Effector CD4-positive, alpha-beta T cell (primary cell): ENCODE measurements at places on chromosomes 4 and X.

GRCh38 chr4:99991741-99992140 lies 41.7 kb upstream of the H2AZ1 start:
- no peak for DNase-seq

- no peak for DNase-seq
These were observed 5.7 kb downstream of the ZNF280C start for GRCh38 chrX:130263016-130263415.

GRCh38 chrX:33205321-33205720 lies 6.0 kb downstream of the DMD start:
- no peak for DNase-seq

DNA sequence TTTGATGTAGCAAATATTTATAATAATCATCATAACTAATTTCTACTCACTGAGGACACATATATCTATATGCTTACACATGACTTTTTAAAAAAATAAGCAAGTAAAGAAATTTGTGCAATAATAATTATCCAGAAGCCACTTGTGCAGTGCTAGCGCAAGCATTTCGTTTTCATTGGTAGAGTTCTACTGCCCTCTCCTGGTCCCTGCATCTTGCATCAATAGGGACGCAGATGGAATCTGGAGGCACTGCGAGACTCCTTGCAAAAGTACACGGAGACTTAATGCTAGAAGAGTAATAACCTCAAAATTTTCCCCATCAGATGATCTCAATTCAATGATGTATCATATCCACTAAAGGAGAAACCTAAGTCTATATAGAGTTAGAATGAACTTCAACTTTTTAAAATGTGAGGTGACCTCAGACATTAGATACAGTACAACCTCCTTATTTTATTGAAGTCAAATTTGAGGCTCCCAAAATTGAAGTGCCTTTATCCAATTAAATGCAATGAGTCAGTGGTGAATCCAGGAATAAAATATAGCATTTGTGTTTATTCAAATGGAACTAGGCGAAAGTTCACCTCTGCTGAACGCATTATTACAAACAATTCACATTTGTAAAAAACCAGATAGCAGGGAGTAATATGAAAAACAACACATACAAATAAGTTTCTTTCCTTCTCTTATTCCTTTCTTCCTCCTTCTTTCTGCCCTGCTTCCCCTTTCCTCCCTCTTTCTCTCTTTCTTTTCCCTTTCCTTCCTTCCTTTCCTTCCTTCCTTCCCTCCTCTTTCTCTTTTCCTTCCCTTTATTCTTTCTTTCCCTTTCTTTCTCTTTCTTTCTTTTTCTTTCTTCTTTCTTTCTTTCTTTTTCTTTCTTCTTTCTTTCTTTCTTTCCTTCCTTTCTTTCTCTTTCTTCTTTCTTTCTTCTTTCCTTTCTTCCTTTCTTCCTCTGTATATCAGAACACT lies 450.0 kb downstream of the ANKRD50 start:
- peak; percentile 13 for DNase-seq

GRCh38 chrX:154300816-154301215 lies 5.2 kb downstream of the TKTL1 start:
- DNase-seq: no peak

GRCh38 chr4:17875402-17876070 lies 64.8 kb downstream of the NCAPG start:
- DNase-seq: no peak

DNA sequence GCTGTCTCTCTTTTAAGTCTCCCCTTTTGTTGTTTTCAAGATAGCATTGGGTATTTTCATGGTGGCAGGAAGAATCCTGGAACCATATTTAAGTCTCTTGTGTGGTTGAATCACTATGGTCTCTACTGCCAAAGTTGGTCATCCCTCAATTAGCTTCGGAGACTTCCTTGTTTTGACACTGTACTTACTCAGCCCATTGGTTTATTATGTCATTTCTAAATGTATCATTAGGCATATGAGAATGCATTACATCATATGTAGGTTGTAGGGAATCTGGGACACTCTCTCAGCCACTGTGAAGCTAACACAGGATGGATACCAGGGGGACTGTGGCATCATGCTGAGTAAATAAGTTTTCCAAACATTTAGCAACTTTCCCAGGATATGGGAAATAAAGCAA lies 211.8 kb downstream of the DTHD1 start:
- no peak for DNase-seq

GRCh38 chrX:13689741-13690211 lies 848 bp downstream of the RAB9A start:
- DNase-seq: no peak

GRCh38 chrX:3609810-3610209 lies 103.6 kb downstream of the PRKX start:
- DNase-seq: no peak

- no peak for DNase-seq
These were observed 219.2 kb upstream of the RASGEF1B start for GRCh38 chr4:81690871-81691270.

GRCh38 chr4:68324519-68325262 lies 25.2 kb downstream of the YTHDC1 start:
- no peak for DNase-seq

DNA sequence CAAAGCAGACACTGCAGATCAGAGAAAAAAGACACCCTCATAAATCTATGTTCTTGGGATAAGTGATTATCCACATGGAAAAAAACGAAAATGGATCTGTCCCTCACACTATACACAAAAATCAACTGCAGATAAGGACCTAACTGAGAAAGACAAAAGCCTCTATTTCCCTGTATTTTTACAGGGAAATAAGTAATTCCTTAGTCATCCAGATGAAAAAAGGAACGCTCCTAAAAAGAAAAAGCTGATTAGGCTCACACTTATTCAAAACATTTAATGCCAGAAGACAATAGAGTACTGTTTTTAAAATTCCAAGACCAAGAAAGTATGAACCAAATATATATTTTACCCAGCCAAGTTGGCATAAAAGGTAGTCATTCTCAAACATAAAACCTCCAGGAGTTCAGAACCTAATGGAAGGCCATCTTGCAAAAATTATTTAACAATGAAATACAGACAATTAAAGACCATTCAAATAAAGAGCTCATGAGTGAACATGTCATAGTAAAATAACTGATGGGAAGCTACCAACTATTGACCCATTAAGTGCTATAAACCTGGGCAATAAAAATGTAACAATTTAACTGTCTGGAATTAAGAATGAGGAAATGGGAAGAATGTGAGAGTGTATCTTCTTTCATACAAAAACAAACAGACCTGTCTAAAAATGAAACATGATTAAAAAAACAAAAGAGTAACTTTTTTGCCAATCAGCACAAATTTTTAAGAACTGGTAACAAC lies 20.4 kb downstream of the PAPSS1 start:
- DNase-seq: no peak

DNA sequence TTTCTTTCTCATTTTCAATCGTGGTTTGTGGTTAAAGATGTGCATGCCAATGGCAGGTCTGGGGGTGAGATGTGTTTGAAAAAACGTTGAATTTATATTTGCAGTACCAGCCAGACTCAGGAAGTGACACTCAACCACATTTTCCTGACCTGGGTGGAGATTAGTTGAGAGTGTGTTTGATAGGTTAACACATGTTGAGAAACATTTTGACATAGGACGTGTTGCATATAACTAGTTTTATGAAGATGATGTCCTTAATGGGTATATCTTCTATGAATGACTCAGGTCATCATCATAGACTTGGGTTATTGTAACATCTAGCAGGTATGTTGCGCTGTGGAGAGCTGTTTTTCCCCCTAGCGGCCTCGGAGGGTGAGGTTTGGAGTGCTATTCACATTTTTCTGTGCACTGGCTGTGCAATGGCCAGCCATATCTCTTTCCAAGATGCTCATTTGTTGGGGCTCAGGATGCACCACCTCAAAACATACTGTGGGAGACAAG lies 21.7 kb upstream of the CD38 start:
- DNase-seq: peak; percentile 61

DNA sequence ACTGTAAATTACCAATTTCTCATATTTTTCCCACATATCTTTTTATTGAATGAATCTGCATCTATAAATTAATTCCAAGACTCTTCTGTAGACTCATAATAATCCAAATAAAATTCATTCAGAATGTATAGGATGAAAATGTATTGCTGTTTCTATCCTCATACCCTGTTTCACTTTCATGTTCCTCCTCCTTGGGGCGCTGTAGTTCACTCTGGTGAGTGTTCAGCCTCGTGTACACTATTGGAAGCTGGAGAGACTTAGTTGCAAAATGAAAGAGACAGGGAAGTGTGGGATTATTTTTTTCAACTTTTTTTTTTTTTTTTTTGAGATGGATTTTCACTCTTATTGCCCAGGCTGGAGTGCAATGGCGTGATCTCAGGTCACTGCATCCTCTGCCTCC lies 296.1 kb downstream of the TLL1 start:
- DNase-seq: no peak

GRCh38 chrX:149074398-149074797 lies 430.7 kb downstream of the IDS start:
- no peak for DNase-seq

DNA sequence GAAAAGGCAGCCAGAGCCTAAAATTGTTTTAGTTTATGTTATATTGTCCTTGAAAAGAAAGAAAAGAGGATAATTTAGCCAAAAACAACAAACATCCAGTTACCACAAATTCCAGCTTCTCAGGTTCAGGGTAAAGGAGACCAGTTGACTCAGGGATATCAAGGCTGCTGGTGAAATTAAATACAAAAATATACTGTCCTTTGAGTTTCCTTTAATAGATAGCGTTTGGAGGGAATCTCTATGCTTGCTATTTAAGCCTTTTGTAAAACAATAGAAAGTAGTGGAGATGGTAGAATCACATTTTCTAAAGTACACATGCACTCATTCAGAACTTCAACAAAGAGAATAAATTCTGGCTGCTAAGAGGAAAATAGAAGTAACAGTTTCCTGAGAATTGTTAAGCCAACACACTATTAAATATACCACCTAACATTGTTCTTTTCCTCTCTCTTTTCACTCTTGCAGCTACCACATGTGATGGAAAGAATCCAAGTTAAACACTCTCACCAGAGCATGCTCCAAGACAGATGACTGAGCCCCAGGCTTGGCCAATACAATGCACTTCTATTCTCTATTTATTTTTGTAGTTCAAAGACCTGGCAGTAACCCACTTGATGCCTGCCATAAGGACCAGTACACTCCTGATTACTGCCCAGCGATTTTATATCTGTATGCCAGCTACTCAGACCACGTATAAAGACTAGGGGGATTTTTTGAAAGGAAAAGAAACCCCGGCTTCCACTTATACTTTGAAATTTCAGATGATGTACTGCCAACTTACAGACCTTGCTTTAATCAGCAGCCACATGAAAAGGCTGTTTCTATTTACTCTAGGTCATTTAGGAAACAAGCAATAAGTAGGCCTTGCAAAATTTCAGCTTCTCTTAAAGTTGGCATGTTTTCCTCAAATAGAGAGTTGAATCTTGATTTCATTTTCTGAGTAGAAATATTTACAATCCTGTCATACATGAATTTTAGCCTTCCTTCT lies 756.9 kb downstream of the FAT4 start:
- no peak for DNase-seq

DNA sequence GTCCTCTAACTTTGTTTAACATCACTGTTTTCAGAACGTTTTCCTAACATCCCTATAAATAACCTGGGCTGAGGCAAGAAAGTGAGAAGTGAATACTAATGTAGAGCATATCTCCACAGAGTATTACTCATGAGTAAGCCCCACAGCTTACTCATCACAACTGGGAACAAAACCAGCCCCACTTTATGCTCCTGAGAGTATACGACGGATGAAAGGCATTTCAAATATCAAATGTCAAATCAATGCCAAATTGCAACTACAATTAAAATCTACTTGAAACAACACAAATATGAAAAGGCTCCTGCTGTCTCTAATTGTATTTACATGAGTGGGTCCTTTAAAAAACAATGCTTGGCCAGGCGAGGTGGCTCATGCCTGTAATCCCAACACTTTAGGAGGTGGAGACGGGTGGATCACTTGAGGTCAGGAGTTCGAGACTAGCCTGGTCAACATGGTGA lies 41.2 kb downstream of the SH3RF1 start:
- no peak for DNase-seq

DNA sequence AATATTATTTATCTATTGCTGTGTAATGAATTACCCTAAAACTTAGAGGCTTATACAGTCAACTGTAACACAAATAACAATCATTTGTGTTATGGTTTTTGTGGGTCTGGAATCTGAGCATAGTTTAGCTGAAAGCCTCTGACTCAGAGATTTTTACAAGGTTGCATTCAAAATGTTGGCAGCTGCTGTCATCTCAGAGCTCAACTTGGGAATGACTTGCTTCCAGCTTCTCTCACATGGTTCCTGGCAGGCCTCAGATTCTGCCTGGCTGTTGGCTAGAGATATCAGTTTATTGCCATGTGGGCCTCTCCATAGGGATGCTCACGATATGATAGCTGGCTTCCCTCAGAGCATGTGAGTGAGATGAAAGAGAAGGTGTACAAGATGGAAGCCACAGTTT lies 70.2 kb upstream of the BRWD3 start:
- DNase-seq: no peak

- no peak for DNase-seq
These were observed 55.8 kb downstream of the C4orf50 start for GRCh38 chr4:5962416-5962815.

DNA sequence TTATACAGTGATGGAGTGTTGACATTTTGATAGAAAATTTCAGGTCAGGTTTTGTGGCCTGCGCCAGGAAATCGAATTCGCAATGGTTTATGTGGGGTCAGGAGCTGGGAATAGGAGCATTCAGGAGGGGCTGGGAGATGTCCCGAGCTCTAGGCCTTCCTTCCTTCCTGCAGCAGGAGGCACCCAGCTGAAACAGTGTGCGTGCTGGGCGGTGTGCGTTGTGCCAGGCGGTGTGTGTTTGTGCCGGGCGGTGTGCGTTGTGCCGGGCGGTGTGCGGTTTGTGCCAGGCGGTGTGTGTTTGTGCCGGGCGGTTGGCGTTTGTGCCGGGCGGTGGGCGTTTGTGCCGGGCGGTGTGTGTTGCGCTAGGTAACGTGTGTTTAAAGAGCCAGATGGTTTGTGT lies 1.7 kb downstream of the UVSSA start:
- no peak for DNase-seq

DNA sequence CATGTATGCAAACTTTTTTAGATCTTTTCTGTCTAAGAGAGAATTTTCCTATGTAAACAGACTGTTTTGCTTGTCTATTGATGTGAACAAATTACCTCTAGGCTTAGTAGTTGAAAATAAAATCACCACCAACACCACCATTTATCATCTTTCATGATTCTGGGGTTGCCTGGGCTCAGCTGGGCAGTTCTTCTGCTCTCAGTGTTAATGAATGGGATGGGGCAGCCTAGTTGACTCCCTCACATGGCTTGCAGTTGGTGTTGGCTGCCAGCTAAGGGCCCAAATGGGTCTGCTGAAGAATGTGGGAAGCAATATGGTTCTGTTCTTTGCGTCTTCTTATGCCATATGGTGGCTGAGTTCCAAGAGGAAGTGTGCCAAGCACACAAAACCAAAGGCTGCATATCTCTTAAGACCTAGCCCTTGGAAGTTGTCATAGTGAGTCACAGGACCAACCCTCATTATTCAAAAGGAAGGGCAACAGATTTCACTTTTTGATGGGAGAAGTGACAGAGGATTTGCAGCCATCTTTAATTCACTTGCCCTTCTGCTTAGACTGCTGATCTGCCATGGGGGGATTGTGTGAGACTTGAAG lies 17.9 kb downstream of the REELD1 start:
- no peak for DNase-seq

GRCh38 chr4:184533908-184534307 lies 59.6 kb upstream of the IRF2 start:
- DNase-seq: no peak

- peak; percentile 63 for DNase-seq
These were observed 6.7 kb downstream of the FGFBP2 start for GRCh38 chr4:15956179-15956850.

- DNase-seq: no peak
These were observed 408.2 kb downstream of the SMARCA1 start for GRCh38 chrX:129115104-129115503.
